ENCODE measurements at places on chromosomes 16 and 17.

- DNase-seq = no peak
These were observed 25.0 kb upstream of the TAC4 start for GRCh38 chr17:49872754-49873377.

DNA sequence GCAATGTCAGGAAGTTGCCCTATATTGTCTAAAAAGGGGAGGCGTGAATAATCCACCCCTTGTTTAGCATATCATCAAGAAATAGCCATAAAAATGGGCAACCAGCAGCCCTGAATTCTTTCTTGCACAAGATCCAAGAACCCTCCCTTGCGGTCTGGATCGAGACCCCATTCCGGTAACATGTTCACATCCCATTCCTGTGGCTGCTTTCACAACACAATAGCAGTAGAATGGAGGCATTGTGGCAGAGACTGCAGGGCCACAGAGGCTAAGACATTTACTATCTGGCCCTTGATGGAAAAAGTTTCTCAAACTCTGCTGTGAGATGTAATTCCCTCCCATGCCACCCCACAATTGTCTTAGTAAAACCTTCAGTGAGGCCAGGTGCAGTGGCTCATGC is 73.2 kb downstream of the RMI2 start:
- no peak for DNase-seq

DNA sequence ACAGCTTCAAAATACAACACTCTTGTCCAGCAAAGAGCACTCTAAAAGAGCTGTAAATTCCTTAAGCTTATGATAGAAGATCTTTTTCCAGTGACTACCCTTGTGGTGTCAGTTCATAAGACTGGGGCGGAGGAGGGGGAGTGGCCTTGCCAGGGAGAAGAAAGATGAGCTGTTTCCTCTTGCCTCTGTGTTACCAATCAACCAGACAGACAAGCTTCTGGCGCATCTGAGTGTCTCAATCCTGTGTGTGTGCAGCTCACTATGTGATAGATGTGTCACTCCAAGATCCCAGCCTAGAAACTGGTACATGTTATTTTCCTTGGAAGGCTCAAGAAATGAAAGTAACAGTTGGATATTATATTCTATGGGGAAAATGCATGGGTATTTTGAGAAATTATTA is 167.4 kb upstream of the CACNG3 start:
- no peak for DNase-seq

DNA sequence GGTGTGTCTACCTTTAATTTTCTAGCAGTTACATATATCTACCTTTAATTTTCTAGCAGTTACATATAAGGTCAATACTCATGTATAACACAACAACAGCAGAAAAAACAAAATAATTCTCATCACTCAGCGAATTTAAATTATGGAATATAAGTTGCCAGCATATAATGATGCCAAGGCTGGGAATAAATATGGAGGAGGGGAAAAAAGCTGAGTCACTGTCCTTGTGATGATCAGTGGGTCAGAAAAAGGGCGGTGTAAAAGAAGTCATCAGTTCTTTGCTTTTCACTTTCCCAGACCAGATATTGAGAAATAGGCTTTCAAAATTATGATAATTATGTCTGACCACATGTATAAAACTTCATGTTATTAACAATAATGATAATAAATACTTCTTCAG is 1471.7 kb downstream of the CDH8 start:
- no peak for DNase-seq

DNA sequence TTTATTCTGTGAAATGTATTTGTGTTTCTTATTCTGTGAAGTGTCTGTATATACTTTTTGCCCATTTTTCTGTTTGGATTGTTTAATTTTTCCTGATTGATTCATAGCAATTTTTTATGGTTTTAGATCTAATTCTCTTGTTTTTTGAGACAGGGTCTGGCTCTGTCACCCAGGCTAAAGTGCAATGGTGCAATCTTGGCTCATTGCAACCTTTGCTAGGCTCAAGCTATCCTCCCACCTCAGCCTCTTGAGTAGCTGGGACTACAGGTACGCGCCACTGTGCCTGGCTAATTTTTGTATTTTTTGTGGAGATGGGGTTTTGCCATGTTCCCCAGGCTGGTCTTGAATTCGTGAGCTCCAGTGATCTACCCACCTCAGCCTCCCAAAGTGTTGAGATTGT is 31.5 kb downstream of the NF1 start:
- DNase-seq = no peak
